ENCODE measurements at places on chromosomes 7 and 10. TPM values are rescaled to one million over a fixed set of nuclear protein-coding genes. Genes with fewer than 3 reads are reported as not detected.

The SCIN gene
- 1.0 TPM for total RNA-seq

- H3K27me3 ChIP-seq: no peaks in the 10 kb centered on the region
- DNase-seq: no peak
- H3K4me1 ChIP-seq: peaks cover 3% of the 10 kb centered on the region
- no peak overlapping the region for H3K27ac ChIP-seq
These were observed 261.7 kb downstream of the C7orf25 start for GRCh38 chr7:42650171-42650570.

- peaks cover 25% of the 10 kb centered on the region for H3K4me1 ChIP-seq
- H3K27me3 ChIP-seq: no peaks in the 10 kb centered on the region
- no peak for DNase-seq
These were observed 99.3 kb upstream of the OIT3 start for GRCh38 chr10:72794260-72794659.

The BICC1 gene
- 19.1 TPM for total RNA-seq

GRCh38 chr10:75403939-75404814, 2.6 kb upstream of the ZNF503 start:
- DNase-seq: no peak
- peaks cover 3% of the 10 kb centered on the region for H3K36me3 ChIP-seq
- H3K4me3 ChIP-seq: peak overlapping the region; percentile 100
- peaks cover 62% of the 10 kb centered on the region for H3K4me1 ChIP-seq
- peak overlapping the region; percentile 99 for H3K27ac ChIP-seq

- H3K4me1 ChIP-seq: no peaks in the 10 kb centered on the region
- H3K27ac ChIP-seq: no peak overlapping the region
- H3K27me3 ChIP-seq: no peaks in the 10 kb centered on the region
- H3K36me3 ChIP-seq: peaks cover 55% of the 10 kb centered on the region
- H3K4me3 ChIP-seq: no peak overlapping the region
These were observed 16.6 kb downstream of the ACBD5 start for GRCh38 chr10:27223964-27224363.

DNA sequence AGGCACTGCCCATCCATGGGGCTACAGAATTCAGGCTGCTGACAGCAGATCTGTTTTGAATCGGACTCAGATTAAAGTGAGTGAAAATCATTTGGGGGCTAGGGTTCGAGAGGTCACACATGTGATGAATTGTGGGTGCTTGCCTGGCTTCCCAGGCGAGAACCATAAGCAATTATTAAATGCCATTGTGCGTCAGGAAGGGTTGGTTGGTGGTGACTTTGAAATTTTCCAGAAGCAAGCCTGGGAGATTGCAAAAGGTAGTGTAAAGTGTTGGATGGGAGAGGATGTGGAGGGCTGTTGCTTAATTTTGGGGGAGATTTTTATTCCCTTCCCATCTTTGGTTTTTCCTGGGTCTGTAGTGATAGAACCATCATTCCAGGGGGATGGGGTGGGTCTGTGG, 34.6 kb downstream of the LRMDA start:
- H3K27me3 ChIP-seq: no peaks in the 10 kb centered on the region
- DNase-seq: peak; percentile 24
- H3K27ac ChIP-seq: no peak overlapping the region
- H3K36me3 ChIP-seq: no peaks in the 10 kb centered on the region
- H3K4me1 ChIP-seq: peaks cover 47% of the 10 kb centered on the region
- H3K4me3 ChIP-seq: no peak overlapping the region

GRCh38 chr10:45000138-45000751, 478 bp upstream of the ZNF22 start:
- H3K27ac ChIP-seq: peak overlapping the region; percentile 95
- peaks cover 73% of the 10 kb centered on the region for H3K4me1 ChIP-seq
- H3K4me3 ChIP-seq: peak overlapping the region; percentile 68
- DNase-seq: peak; percentile 95

- H3K27me3 ChIP-seq: no peaks in the 10 kb centered on the region
- no peaks in the 10 kb centered on the region for H3K4me1 ChIP-seq
- H3K4me3 ChIP-seq: no peak overlapping the region
- DNase-seq: peak; percentile 39
- no peak overlapping the region for H3K27ac ChIP-seq
These were observed 43.2 kb downstream of the SH2D4B start for GRCh38 chr10:80580638-80581468.

The BLNK gene
- total RNA-seq: 0.97 TPM

GRCh38 chr10:61283481-61284221, 169.5 kb downstream of the TMEM26 start:
- H3K27me3 ChIP-seq: no peaks in the 10 kb centered on the region
- no peaks in the 10 kb centered on the region for H3K4me1 ChIP-seq
- H3K27ac ChIP-seq: no peak overlapping the region
- no peak for DNase-seq
- H3K4me3 ChIP-seq: no peak overlapping the region

DNA sequence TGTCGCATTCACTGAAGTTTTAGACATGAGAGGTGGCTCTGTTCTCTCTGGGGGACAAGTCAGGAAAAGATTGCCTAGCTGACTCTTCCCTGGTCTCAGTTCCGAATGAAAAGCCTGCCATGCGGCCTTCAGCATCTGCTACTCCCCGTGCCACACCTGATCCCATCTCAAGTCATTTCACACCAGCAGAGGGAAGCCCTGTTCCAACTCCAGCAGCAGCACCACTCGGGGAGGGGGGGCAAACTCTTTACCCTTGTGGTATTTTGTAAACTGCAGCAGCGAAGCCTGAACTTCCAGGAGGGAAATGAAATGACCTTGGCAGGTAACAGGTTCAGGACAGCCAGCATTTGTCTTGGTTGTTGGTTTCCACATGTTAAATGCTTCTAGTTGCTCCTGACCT, 13.8 kb downstream of the LRRC4 start:
- H3K27me3 ChIP-seq: no peaks in the 10 kb centered on the region
- H3K4me3 ChIP-seq: no peak overlapping the region
- peaks cover 17% of the 10 kb centered on the region for H3K4me1 ChIP-seq
- DNase-seq: no peak
- H3K36me3 ChIP-seq: peaks cover 5% of the 10 kb centered on the region

The MGMT gene
- total RNA-seq: 18.4 TPM

The GPC2 gene
- total RNA-seq: 1.0 TPM

The PLPP4 gene
- 0.84 TPM for total RNA-seq

DNA sequence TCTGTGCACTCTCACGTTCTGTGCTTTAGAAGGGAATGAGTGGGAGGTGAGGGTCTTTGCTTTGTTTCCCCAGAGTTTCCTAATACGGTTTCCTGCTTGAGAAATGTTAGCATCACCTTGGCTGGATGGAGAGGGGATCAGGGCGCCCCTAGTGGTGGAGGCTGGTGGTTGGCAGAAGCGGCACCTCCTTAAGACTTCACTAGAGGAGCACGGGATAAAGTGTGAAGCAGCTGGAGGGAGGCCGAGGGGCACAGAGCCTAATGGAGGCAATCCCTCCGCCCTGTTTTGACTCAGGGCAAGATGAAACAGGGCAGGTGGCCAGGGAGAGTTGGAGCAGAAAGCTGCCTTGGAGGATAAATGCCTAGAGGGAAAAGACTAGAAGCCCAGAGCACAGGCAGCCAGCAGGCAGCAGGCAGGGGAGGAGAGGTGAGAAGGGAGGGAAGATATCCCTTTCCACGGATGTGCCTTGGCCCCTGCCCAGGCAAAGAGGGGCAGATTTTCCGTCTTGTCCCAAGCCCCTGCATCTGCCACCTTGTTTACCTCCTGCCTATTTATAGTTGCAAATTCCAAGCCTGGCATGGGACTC, 56.0 kb upstream of the BTRC start:
- no peaks in the 10 kb centered on the region for H3K36me3 ChIP-seq
- DNase-seq: no peak
- no peaks in the 10 kb centered on the region for H3K27me3 ChIP-seq
- no peak overlapping the region for H3K4me3 ChIP-seq

The TMEM225B gene
- total RNA-seq: not detected

- no peaks in the 10 kb centered on the region for H3K27me3 ChIP-seq
- no peak overlapping the region for H3K4me3 ChIP-seq
- no peak overlapping the region for H3K27ac ChIP-seq
- no peak for DNase-seq
These were observed 18.5 kb upstream of the FOXL3 start for GRCh38 chr7:271266-272107.

- H3K27ac ChIP-seq: no peak overlapping the region
- DNase-seq: no peak
- H3K4me3 ChIP-seq: no peak overlapping the region
- H3K27me3 ChIP-seq: no peaks in the 10 kb centered on the region
- H3K36me3 ChIP-seq: no peaks in the 10 kb centered on the region
These were observed 68.5 kb downstream of the SLC25A13 start for GRCh38 chr7:96253441-96253840.

DNA sequence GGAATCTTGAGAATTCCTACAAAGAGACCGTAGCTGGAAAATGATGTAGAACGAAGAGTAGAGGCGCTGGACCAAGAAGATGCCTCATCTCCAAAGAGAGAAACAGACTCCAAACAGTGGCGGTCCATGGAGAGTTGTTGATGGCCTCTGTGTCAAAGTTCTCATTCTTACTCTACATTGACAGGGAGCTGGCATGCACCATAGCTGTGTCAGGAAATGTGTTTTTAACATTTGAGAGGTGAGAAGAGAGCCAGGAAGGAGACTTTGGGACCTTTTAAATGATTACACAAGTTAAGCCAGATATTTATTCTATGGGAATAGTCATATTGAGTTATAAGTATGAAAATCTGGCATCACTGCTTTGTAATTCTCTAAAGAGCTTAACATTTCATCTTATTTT, 61.5 kb upstream of the FERD3L start:
- H3K4me3 ChIP-seq: no peak overlapping the region
- H3K27me3 ChIP-seq: no peaks in the 10 kb centered on the region
- no peak for DNase-seq
- no peak overlapping the region for H3K27ac ChIP-seq
- H3K4me1 ChIP-seq: no peaks in the 10 kb centered on the region

DNA sequence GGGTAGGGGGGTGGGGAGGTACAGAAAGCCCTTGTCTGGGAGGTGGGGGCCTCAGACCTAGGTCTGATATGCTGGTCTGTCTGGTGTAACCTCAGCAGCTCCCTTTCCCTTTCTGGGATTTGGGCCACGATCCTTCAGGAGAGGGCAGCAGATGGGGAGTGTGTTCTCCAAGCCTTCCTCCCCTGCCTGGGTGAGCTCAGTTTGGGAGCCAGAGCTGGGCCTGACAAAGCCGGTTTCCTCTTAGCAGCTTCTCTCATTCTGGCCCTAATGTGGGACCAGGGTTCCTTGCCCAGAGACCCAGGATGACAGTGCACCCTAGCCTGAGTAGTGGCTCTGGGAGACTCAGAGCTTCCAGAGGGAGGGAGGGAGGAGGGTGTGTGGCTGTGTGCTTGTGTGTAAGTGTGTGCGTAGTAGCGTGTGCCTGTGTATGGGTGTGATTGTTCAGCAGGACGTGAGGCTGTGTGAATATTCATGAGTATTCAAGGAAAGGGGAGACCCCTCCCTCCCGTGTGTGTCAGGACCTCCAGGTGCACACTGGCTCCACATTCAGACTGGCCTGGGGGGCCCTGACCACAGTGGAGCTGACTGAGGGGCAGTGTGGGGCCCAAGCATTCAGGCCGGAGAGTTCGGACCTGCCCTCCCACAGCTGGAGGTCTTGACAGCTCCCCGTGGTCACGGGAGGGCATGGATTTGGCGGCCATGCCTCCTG, 96.5 kb downstream of the ZMIZ1 start:
- H3K4me3 ChIP-seq: no peak overlapping the region
- peak overlapping the region; percentile 47 for H3K27ac ChIP-seq
- H3K4me1 ChIP-seq: peaks cover 86% of the 10 kb centered on the region

- peaks cover 5% of the 10 kb centered on the region for H3K4me1 ChIP-seq
- H3K4me3 ChIP-seq: no peak overlapping the region
- DNase-seq: no peak
- no peaks in the 10 kb centered on the region for H3K36me3 ChIP-seq
- no peak overlapping the region for H3K27ac ChIP-seq
These were observed 50.3 kb upstream of the CFAP46 start for GRCh38 chr10:132992433-132993215.

DNA sequence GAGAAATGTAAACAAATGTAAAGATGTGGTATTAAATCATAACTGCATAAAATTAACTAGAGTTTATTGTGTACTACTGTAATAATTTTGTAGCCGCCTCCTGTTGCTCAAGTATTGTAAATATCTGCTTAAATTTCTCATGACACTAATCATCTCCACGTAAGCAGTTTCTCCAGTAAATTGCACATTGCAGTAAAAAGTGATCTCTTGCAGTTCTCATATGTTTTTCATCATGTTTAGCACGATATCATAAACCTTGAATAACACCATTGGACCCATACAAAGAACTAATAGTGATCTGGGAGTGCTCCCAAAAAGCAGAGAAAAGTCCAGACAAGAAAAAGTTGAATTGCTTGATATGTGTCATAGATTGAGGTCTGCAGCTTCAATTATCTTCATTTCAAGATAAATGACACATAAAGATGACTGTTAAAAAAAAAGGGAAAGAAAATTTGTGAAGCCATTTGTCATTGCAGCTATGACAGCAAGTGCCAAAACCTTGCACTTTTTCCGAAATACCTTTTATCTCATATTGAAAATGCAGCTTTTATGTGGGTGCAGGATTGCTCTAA, 15.3 kb downstream of the LIPA start:
- no peaks in the 10 kb centered on the region for H3K27me3 ChIP-seq
- no peaks in the 10 kb centered on the region for H3K4me1 ChIP-seq
- H3K4me3 ChIP-seq: no peak overlapping the region

- no peak for DNase-seq
- H3K4me1 ChIP-seq: no peaks in the 10 kb centered on the region
- no peaks in the 10 kb centered on the region for H3K36me3 ChIP-seq
- no peak overlapping the region for H3K27ac ChIP-seq
These were observed 379.6 kb downstream of the ARL4A start for GRCh38 chr7:13067036-13067435.

The ARMC3 gene
- total RNA-seq: not detected

DNA sequence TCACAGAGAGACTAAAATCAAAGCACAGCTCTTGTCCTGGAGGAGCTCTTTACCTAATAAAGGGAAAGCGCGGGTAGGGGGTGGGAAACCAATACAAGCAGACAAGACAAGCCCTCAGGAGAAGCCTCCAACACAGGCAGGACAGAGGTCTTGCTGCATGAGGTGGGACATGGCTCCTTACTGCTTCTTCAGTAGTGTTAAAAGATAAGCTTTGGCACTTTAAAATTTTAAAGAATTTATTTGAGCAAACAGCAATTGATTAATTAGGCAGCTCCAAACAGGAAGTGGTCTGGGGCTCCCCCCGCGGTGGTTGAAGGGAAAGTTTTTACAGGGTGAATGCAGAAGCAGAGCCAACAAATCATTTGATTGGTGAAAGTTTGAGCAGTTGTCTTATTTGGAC, 50.3 kb upstream of the MACC1 start:
- no peaks in the 10 kb centered on the region for H3K36me3 ChIP-seq
- no peak overlapping the region for H3K27ac ChIP-seq
- H3K4me1 ChIP-seq: no peaks in the 10 kb centered on the region
- no peak for DNase-seq
- no peaks in the 10 kb centered on the region for H3K27me3 ChIP-seq

- no peak for DNase-seq
- H3K27ac ChIP-seq: peak overlapping the region; percentile 40
- H3K36me3 ChIP-seq: no peaks in the 10 kb centered on the region
- peak overlapping the region; percentile 11 for H3K4me3 ChIP-seq
These were observed 50.0 kb downstream of the AMZ1 start for GRCh38 chr7:2737771-2738540.
